DMS79 (cell line): ENCODE measurements at places on chromosomes 1 and 21.

GRCh38 chr1:152959801-152960451 lies 10.5 kb upstream of the SPRR4 start:
- peak; percentile 84 for DNase-seq

- DNase-seq: no peak
These were observed 1.5 kb downstream of the STX6 start for GRCh38 chr1:181021159-181021558.

GRCh38 chr1:34371829-34372532 lies 195.3 kb downstream of the C1orf94 start:
- no peak for DNase-seq

- DNase-seq: no peak
These were observed 18.7 kb upstream of the FAM78B start for GRCh38 chr1:166185526-166185925.
